ENCODE measurements at places on chromosomes 12 and 14.

GRCh38 chr14:78709795-78710557 is 539.8 kb downstream of the NRXN3 start:
- no peak for DNase-seq

- DNase-seq: no peak
These were observed 309.9 kb downstream of the BCL11B start for GRCh38 chr14:98962118-98962517.

DNA sequence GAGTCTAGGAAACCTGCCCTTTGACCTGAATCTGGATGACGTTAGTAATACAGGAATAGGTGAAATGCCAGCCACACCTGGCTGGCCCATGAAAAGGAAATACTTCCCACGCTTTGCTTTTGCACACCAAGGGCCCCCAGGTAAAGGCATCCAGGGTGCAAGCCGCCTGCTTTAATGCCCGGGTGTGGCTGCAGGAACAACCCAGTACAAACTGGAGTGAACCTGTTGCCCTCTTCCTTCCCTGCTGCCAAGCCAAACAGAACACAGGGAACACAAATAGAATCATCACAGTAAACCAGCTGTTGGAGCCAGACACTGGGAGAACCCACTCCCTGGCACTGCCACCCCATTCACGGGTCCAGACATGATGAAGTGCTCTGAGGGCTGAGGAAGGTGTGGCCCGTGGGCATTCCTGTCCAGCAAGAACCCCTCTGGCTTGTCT is 24.2 kb upstream of the FOS start:
- DNase-seq: no peak

GRCh38 chr12:4157122-4157521 is 116.4 kb upstream of the CCND2 start:
- no peak for DNase-seq

GRCh38 chr14:95573313-95573712 is 38.5 kb downstream of the GLRX5 start:
- DNase-seq: no peak

- no peak for DNase-seq
These were observed 179.6 kb downstream of the ADGRD1 start for GRCh38 chr12:131133015-131133905.

DNA sequence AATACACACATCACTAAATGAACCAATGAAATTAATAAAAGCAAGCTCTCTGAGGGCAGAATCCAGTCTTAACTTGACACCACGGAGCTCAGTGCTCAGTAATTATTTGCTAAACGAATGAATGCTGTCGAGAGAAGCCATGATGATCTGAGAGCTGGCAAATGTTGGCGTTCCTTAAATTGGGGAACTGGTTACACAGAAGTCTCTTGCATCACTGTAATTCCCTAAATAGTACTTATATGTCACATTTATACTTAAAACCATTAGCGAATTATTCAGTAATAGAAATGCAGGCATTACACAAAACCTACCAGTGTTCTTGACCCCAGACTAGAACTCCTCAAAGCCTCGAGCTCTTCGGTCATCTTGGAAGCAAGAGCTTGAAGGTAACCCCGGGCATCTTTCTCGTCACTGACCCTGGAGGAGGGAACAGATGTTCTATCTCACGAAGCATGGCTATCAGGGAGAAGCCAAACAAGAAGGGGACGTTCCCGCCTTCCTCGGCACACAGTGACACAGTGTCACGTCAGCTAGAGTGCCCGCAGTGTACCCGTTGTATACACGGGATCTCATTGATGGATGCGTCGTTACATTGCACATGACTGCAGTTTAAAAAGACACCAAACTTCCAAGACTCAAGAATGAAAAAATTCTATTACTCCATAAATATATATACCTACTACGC is 43.6 kb downstream of the AMN start:
- no peak for DNase-seq

DNA sequence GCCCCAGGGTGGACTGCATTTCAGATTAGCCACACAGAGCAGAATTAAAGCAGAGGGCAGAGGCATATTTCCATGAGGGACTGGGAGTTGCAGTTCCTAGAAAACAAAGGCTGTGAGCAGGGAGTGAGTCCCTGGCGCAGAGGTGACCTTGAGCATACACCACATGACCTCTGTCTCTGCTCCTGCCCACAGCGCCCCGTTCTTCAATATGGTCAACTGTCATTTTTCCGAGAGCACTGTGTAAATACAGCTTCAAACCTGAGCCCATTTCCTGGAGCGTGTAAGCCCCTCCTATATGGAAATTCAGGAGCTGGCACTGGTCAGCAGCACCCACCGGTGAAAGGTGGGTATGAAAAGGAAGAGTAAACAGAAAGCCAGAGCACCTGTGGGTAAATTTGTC is 192.2 kb upstream of the PELI2 start:
- no peak for DNase-seq

GRCh38 chr14:102831163-102831804 is 54.0 kb downstream of the TRAF3 start:
- DNase-seq: no peak

DNA sequence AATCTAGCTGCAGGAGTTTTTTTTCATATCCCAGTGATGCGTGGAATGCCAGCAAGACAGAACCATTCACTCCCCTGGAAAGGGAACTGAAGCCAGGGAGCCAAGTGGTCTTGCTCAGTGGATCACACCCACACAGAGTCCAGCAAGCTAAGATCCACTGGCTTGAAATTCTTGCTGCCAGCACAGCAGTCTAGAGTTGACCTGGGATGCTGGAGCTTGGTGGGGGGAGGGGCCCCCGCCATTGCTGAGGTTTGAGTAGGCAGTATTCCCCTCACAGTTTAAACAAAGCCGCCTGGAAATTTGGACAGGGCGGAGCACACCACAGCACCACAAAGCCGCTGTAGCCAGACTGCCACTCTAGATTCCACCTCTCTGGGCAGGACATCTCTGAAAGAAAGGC is 86.9 kb upstream of the STXBP6 start:
- DNase-seq: no peak

- no peak for DNase-seq
These were observed 115.0 kb upstream of the SRRM4 start for GRCh38 chr12:118866346-118866745.

GRCh38 chr14:29016050-29016900 is 249.7 kb downstream of the FOXG1 start:
- DNase-seq: peak; percentile 26

- DNase-seq: no peak
These were observed 17.6 kb downstream of the ANKRD9 start for GRCh38 chr14:102491786-102492530.

DNA sequence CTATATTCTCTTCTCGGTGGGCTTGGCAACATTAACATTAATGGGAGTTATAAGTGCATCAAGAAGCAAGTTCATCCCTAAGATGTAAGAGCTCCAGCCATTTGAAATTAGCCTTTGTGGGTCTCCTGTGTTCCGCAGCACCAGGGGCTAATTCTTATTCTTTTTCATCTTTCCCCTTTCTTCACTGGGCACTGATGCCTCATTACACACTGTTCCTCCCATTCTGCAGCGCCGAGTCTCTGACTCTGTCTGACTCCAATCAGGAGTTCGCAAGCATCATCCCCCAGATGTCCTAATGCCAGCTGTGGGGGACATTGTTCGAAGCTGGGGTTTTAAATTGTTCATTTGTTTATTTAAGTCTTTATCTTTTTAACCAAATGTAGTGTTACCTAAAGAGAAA is 341.3 kb downstream of the EGLN3 start:
- DNase-seq: no peak

- DNase-seq: no peak
These were observed 159.5 kb downstream of the VRK1 start for GRCh38 chr14:96956464-96957239.

DNA sequence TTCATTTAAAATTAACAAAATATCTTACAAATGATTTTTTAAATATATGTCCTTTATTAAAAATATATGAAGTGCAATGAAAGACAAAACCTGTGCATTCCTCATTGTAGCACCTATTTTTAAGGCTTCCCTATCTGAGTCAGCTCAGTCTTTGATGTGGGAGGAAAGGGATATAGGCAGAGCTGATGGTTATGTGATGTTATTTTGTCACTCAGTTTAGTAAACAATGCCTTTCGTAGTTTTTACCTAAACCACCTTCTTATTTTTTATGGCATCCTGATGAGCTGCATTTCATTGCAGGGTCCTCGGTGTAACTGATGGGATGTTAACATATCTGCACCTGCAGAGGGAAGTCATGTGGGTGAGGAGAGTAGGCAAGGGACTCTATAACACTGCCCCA is 58.9 kb upstream of the FRMD6 start:
- no peak for DNase-seq

GRCh38 chr12:102702447-102703114 is 214.5 kb downstream of the PAH start:
- DNase-seq: peak; percentile 77

DNA sequence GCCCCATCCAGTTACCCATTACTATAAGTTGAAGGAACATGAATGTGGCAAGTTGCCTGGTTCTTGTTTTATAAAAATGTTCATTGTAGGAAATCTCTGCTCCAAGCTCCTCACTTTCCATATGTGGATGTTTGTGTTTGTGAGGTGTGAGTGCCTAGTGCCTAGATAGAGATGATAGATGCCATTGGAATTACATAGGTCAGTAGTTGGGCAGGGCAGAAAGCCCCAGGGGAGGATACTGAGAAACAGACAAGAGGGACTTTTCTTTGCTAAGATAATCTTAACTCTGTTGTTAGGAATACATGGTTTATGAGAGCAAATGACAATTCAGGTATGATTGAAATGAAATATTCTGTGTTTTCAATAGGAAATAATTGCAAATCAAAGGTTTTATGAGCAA is 226.3 kb upstream of the GRIP1 start:
- DNase-seq: no peak

GRCh38 chr14:105844810-105845724 is 318.7 kb downstream of the TMEM121 start:
- no peak for DNase-seq

DNA sequence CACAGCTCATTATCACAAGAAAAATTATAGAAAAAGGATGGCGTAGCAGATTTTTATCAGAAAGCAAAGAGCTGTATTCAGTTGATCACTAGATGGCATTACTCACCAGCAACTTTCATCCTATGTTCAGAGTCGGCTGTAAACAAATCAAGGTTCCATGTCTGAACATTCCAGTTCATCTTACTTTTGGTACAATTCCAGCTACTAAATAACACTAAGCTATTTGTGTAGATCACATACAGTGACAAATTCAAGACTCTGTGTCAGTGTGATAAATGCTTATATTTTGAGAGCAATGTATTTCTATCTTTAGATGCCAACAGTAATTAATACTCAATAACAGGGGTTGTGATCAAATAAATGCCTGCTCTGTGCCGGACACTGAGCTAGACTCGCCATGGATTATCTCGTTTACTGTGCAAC is 30.1 kb downstream of the NRDE2 start:
- DNase-seq: peak; percentile 72

- no peak for DNase-seq
These were observed 153.6 kb downstream of the PAH start for GRCh38 chr12:102763471-102763870.

DNA sequence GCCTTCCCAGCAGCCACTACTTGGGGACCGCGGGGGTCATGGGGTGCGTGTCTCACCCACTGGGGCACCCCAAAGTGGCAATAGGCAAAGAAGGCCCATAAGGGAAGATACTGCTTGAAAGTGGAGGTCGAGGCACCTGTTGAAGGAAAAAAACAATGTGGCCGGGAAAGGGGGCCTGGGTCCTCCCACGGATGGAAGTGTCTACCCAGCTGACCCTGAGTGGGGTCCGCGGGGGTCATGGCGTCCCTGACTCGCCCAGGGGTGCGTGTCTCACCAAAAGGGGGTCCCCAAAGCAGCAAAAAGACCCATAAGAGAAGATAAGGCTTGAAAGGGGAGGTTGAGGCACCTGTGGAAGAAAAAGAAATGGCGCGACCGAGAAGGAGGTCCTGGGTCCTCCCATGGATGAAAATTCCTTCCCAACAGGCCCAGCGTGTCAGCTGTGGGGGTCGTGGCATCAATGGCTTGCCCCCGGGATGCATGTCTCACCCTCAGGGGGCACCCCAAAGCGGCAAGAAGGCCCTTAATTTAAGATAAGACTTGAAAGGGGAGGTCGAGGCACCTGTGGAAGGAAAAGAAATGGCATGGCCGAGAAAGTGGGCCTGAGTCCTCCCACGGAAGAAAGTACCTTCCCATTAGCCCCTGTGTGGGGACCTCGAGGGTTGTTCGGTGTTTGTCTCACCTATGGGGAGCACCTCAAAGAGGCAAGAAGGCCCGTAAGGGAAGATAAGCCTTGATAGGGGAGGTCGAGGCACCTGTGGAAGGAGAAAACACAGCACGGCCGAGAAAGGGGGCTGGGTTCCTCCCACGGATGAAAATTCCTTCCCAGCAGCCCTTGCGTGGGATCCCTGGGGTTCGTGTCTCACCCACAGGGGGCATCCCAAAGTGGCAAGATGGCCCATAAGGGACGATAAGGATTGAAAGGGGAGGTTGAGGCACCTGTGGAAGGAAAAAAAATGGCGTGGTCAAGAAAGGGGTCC is 266.0 kb downstream of the ALG10 start:
- DNase-seq: no peak

GRCh38 chr12:50551866-50552265 is 47.1 kb downstream of the DIP2B start:
- DNase-seq: no peak

GRCh38 chr14:100737526-100737925 is 10.8 kb downstream of the DLK1 start:
- DNase-seq: no peak
